ENCODE measurements at places on chromosomes 1 and 21.

DNA sequence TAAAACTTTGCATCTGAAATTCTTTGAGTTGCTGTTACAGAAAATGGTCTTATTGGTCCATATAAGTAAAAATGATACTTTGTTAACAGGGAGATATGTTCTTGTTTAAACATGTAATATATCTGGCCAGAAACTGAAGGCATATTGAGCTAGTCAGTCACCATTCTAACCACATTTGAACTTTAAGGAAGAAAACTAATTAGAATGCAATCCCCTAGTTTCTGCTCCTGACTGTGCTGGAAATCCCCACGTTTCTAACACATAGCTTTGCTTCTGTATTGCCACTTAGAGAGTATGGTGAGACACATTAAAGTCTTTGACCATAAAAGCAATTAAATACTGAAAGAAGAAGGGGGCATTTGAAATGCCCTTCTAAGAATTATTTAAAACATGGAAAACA, 32.1 kb upstream of the HIVEP3 start:
- H3K27ac ChIP-seq: no peak overlapping the region
- no peaks in the 10 kb centered on the region for H3K36me3 ChIP-seq
- H3K4me1 ChIP-seq: peaks cover 24% of the 10 kb centered on the region
- no peak overlapping the region for H3K4me3 ChIP-seq
- DNase-seq: no peak

- no peak for DNase-seq
- no peaks in the 10 kb centered on the region for H3K36me3 ChIP-seq
- peaks cover 8% of the 10 kb centered on the region for H3K4me1 ChIP-seq
- H3K4me3 ChIP-seq: no peak overlapping the region
- no peaks in the 10 kb centered on the region for H3K27me3 ChIP-seq
- no peak overlapping the region for H3K27ac ChIP-seq
Measured at GRCh38 chr1:178846306-178846705, 24.6 kb downstream of the ANGPTL1 start.

DNA sequence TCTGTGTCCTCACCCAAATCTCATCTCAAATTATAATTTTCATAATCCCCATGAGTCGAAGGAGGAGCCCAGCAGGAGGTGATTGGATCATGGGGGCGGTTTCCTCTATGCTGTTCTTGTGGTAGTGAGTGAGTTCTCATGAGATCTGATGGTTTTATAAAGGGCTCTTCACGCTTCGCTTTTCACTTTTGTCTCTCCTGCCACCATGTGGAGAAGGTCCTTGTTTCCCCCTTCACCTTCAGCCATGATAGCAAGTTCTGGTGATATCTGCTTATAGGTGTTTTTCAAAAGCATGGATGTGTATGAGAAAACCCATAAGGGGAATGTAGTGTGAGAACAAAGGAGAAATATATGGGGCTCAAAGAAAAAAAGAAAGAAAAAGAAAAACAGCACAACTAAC, 405.9 kb upstream of the RGS18 start:
- no peaks in the 10 kb centered on the region for H3K36me3 ChIP-seq
- no peaks in the 10 kb centered on the region for H3K4me1 ChIP-seq
- no peak overlapping the region for H3K27ac ChIP-seq

DNA sequence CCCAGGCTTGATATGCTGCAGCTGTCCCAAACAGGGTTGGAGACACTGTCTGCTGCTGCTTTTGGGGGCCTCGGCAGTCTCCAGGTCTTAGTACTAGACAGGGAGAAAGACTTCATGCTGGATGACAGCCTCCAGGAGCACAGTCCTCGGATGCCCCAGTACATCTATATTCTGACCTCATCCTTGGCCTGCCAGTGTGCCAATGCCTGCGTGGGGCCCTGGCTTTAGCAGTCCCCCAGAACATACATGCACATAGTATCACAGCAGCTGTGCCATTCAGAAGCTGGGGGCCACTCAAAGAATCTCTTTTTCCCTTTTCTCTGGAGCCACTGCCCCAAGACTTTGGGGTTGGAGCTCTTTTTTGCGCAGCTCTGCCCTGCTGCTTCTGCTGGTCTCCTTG, 4.4 kb upstream of the ZSCAN20 start:
- no peak overlapping the region for H3K27ac ChIP-seq
- H3K36me3 ChIP-seq: no peaks in the 10 kb centered on the region
- peaks cover 18% of the 10 kb centered on the region for H3K4me1 ChIP-seq
- H3K27me3 ChIP-seq: no peaks in the 10 kb centered on the region
- DNase-seq: no peak

DNA sequence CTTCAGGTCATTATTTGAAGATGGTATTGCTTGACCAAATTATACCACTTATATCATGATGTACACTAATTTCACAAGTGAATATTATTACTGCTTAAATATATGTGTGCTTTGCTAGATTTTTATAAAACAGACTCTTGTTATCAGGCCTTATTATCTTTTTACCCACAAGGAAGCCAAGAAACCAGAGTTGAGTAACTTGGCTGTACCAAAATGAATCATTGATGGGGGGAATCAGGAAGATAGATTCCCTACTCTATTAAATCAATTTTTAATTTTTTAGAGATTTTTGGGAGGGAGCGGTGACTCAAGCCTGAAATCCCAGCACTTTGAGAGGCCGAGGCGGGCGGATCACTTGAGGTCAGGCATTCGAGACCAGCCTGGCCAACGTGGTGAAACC, 16.0 kb upstream of the SCCPDH start:
- no peak overlapping the region for H3K4me3 ChIP-seq
- peaks cover 15% of the 10 kb centered on the region for H3K4me1 ChIP-seq
- no peak overlapping the region for H3K27ac ChIP-seq
- H3K36me3 ChIP-seq: no peaks in the 10 kb centered on the region

GRCh38 chr1:38028671-38029070, 16.1 kb downstream of the UTP11 start:
- no peak overlapping the region for H3K4me3 ChIP-seq
- peaks cover 23% of the 10 kb centered on the region for H3K36me3 ChIP-seq
- peaks cover 29% of the 10 kb centered on the region for H3K4me1 ChIP-seq
- no peaks in the 10 kb centered on the region for H3K27me3 ChIP-seq

DNA sequence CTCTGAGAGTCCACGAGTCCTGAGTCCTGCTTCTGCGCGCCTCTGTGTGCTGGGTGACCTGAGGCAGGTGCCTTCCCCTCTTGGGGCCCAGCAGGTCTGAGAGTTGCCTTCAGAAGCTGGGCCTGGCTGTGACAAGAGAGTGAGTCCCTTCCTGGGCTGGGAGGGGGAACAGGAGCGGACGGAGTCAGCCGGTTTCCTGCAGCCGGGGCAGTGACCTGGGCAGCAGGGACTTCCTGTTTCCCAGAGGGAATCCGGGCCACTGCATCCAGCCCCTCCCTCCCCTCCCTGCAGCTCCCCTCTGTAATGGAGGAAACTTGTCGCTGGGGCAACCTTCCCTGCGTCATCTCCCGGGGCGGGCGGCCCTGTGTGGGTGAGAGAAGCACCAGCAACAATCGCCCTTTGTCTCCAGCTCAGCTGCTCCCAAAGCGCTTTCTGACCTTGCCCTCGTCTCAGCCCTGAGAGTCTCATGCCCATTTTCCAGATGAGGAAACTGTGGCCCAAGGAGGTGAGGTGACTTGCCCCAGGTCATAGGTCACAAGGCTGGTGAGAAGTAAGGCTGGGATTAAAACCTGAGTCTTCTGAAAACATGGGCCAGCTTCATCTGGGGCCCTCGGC, 61.1 kb downstream of the SDC3 start:
- peaks cover 11% of the 10 kb centered on the region for H3K27me3 ChIP-seq
- H3K4me3 ChIP-seq: peak overlapping the region; percentile 28
- DNase-seq: peak; percentile 93
- no peaks in the 10 kb centered on the region for H3K36me3 ChIP-seq
- H3K4me1 ChIP-seq: peaks cover 3% of the 10 kb centered on the region

DNA sequence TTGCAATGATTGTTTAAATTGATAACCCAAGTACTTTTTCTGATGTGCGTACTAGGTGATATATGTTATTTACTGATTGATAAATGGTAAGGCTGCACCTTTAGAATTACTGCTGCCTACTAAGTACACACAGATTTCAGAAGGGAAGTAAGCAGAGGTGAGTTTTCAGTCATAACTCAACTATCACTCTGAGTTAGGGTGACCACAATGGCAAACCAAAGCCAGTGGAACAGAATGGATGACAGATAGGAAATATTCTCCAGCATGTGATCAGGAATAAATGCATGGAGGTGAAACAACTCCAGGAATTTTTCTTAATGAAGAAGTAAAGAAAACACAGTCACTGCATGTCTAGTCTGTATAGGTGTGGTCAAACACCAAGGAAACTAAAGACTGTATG, 7.5 kb upstream of the KCNJ15 start:
- H3K27ac ChIP-seq: no peak overlapping the region
- H3K27me3 ChIP-seq: no peaks in the 10 kb centered on the region
- no peak for DNase-seq
- H3K4me3 ChIP-seq: no peak overlapping the region
- no peaks in the 10 kb centered on the region for H3K36me3 ChIP-seq
- H3K4me1 ChIP-seq: peaks cover 16% of the 10 kb centered on the region

DNA sequence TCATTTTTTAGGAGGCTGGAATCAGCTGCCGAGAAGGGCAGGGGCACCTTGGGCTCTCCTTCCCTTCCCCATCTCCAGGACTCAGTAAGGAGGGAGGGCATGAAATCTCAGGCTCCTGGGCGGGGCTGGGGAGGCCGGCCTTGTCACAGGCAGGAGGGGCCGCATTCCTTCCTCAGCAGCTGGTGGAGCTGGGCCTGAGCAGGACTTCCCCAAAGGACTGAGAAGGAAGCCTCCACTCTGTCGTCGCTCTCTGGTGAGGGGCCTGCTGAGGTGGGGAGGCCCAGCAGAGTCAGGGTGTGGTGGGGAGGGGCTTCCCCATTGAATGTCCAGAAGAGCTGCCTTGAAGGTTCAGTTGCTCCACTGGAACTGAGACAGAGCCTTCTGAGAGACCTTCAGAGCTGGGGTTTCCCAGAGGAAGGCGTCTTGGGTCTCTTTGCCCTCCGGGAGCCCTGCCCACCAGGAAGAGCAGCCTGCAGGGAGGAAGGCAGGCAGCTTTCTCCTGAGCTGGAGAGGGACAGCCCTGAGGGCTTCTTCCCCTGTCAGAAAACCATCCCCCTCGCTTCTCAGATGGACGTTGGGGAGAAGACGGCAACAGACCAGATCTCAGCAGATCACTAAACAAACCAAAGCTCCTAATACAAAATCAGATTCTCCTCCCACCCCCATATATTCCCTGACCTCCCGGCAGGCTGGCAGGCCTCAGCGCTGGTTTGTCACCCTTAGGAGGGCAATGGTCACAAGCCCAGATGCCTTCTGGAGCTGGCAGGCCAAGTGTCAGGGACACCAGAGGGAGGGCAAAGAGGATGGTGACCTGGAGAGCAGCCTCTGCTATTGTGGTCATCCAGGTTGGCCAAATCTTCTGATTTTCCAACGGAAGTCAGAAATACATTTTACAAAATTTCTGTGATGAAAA, 10.7 kb downstream of the KCNA10 start:
- peaks cover 8% of the 10 kb centered on the region for H3K27me3 ChIP-seq
- no peak for DNase-seq
- no peaks in the 10 kb centered on the region for H3K36me3 ChIP-seq
- H3K4me1 ChIP-seq: no peaks in the 10 kb centered on the region

- peak; percentile 48 for DNase-seq
- H3K27me3 ChIP-seq: no peaks in the 10 kb centered on the region
- peaks cover 26% of the 10 kb centered on the region for H3K4me1 ChIP-seq
- peak overlapping the region; percentile 3 for H3K27ac ChIP-seq
Measured at GRCh38 chr1:66341446-66342089, 192.4 kb upstream of the SGIP1 start.

DNA sequence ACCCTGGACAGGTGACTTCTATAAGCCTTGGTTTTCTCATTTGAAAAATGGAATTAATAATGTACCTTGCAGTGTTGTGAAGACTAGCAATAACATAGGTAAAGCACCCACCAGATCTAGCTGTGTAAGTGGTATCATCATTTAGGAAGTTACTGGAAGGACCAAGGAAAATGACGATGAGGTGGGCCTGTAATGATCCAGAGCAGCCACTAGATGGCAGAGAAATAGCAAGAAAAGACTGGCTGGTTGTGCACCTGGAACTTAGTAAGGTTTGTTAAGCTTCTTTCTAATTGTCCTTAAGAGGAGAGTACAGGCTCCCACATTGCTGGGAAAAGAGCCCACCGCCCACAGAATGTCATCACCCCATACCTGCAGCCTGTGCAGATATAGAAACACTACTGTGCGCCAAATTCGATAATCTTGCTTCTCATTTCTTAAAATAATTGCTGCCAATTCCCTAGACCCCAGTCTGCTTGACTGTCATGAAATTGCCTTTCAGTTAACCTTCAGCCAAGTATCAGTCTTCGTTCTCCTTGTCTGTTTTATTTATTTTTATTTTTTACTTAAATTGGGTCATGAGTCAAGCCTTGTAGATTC, 37.2 kb downstream of the WNT4 start:
- H3K4me3 ChIP-seq: no peak overlapping the region
- no peak overlapping the region for H3K27ac ChIP-seq
- H3K27me3 ChIP-seq: no peaks in the 10 kb centered on the region
- peaks cover 8% of the 10 kb centered on the region for H3K36me3 ChIP-seq

DNA sequence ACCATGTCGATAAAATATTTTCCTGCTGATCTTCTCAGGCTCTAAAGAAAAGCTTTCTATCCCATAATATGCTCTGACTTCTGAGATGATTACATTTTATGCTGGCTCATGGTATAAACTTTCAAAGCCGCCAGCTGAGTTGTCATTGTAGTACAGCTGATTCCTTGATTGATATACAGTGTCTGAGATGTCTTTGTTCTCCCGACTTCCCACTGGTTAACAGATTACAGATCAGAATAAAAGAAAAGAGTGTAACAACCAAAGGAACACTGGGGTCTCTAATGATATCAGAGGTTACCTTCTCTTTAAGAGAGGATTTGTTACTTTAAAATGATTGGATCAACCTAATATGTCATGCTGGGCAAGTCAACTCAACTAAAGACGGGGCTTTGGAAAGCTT, 485.4 kb upstream of the LRRC7 start:
- H3K4me1 ChIP-seq: no peaks in the 10 kb centered on the region
- H3K27me3 ChIP-seq: no peaks in the 10 kb centered on the region
- no peak for DNase-seq
- no peaks in the 10 kb centered on the region for H3K36me3 ChIP-seq
- H3K4me3 ChIP-seq: no peak overlapping the region
- H3K27ac ChIP-seq: no peak overlapping the region

- H3K4me1 ChIP-seq: peaks cover 57% of the 10 kb centered on the region
- H3K27ac ChIP-seq: peak overlapping the region; percentile 89
- H3K4me3 ChIP-seq: no peak overlapping the region
- H3K36me3 ChIP-seq: peaks cover 68% of the 10 kb centered on the region
- DNase-seq: no peak
- H3K27me3 ChIP-seq: no peaks in the 10 kb centered on the region
Measured at GRCh38 chr1:21897844-21898243, 39.3 kb downstream of the HSPG2 start.

DNA sequence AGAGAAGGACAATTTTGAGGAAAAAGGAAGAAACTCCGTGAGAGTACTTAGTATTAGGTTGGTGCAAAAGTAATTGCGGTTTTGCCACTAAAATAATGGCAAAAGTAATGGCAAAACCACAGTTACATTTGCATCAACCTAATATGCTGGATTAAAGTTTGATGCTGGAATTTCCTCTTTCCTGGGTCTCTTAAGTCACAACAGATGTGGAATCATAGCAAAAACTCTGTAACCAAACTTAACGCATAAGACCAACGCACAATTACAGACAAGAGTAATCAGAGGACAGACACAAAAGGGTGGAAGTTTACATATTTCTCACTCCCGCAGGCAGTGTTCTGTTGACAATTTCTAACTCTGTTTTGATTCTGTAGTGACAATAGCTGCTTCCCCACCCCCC, 182.4 kb downstream of the BACH1 start:
- peaks cover 31% of the 10 kb centered on the region for H3K4me1 ChIP-seq
- H3K27ac ChIP-seq: no peak overlapping the region
- no peaks in the 10 kb centered on the region for H3K36me3 ChIP-seq
- H3K27me3 ChIP-seq: no peaks in the 10 kb centered on the region
- H3K4me3 ChIP-seq: no peak overlapping the region

GRCh38 chr1:112743174-112744008, 28.3 kb upstream of the PPM1J start:
- no peaks in the 10 kb centered on the region for H3K36me3 ChIP-seq
- peaks cover 5% of the 10 kb centered on the region for H3K4me1 ChIP-seq
- DNase-seq: no peak

Measured in osteoblast (primary cell).